ENCODE measurements at places on chromosomes 5 and 9.

GRCh38 chr5:136963504-136963903 lies 535.6 kb downstream of the SPOCK1 start:
- DNase-seq: no peak

DNA sequence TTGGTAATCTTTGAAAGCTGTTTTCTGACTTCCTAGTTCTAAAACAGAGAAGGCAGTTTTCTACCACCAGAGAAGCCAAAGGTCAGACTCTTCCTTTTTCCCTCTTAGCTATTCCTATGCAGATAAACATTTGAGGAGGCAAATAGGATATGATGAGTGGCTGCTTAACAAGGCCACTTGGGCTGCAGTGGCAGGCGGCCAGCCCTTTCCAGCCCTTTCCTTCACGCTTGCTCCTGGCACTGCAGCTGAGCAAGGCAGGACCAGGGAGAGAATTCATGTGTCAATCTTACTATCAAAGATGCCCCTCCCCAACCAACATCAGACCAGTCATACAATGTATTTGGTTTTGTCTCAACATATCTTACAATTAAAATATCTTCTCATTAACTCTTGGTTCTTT lies 36.8 kb upstream of the RNF38 start:
- no peak for DNase-seq

- DNase-seq: no peak
Observed at GRCh38 chr9:115665519-115665918, 488.1 kb upstream of the PAPPA start.

- DNase-seq: no peak
Observed at GRCh38 chr9:77556396-77556795, 91.7 kb downstream of the GNA14 start.

DNA sequence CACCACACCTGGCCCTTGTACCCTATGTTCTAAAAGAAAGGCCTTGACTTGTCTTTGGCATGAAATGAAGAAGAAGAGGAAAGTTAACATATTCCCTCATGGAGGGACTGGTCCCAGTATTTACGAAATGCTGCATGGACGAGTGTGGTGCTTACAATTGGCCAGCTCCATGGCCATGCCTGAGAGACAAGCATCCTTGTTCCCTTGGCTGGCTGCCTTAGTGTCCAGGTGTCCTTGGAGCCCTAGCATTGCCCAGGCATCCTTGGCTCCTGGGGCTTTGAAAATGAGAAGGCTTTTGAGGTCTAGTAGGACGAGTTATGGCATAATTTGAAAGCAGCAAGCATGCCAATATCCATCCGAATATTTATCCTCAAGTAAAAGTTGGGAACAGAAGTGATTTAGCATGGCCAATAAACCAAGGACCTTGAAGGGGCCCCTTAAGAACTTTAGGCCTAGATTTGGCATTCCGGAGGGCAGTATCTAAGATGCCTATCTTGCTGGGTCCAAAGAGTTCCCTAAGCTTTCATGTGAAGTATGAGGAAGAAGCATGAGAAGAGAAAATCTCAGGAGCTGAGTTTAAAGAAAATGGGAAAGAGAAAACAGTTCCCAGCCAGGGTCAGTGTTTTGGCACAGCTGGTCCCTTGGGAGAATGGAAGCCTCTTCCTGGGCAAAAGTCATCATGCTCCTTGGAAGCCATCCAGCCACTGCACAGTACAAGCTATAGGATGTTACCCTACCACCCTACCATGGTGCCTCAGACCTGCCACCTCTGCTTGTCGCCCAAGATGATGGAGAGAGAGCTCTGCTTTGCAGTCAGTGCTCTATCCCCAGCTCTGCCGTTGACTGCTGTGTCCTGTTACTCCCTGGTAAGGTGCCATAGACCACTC lies 91.0 kb downstream of the AOPEP start:
- no peak for DNase-seq

- no peak for DNase-seq
Observed at GRCh38 chr5:84228266-84228665, 156.4 kb downstream of the EDIL3 start.

- no peak for DNase-seq
Observed at GRCh38 chr9:69009708-69010107, 4.2 kb downstream of the PRKACG start.

Measured in tibial nerve (tissue), 4 donors.